ENCODE measurements at places on chromosomes 12 and 14. TPM values are rescaled to one million over a fixed set of nuclear protein-coding genes. Genes with fewer than 3 reads are reported as not detected.

DNA sequence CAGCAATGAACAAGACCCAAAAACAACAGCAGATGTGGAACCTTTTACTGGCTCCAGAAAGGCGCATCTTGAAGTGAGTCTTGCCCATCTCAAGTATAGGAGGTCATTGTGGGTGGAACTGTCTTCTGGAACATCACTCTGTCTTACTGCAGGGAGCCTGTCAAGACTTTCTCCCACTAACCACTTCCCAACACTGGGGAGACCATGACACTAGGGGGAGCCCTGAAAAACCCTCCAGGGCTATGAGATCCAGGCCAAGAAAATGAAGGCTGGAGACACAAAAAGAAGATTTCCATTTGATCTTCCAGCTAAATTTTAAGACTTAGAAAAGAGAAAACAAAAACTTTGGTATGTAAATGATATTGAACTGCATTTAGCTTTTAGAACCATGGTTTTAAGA is 13.5 kb upstream of the ATG14 start:
- H3K36me3 ChIP-seq = no peaks in the 10 kb centered on the region
- no peaks in the 10 kb centered on the region for H3K4me1 ChIP-seq
- H3K27me3 ChIP-seq = no peaks in the 10 kb centered on the region
- no peak overlapping the region for H3K4me3 ChIP-seq
- no peak overlapping the region for H3K27ac ChIP-seq

GRCh38 chr12:66030217-66030781 is 100.3 kb downstream of the LLPH start:
- no peak for DNase-seq
- no peak overlapping the region for H3K4me3 ChIP-seq
- peaks cover 4% of the 10 kb centered on the region for H3K4me1 ChIP-seq
- no peaks in the 10 kb centered on the region for H3K36me3 ChIP-seq

GRCh38 chr12:75760573-75761294 is 249.3 kb upstream of the KRR1 start:
- no peaks in the 10 kb centered on the region for H3K27me3 ChIP-seq
- no peak overlapping the region for H3K27ac ChIP-seq
- no peak overlapping the region for H3K4me3 ChIP-seq
- no peak for DNase-seq
- H3K36me3 ChIP-seq = no peaks in the 10 kb centered on the region
- peaks cover 6% of the 10 kb centered on the region for H3K4me1 ChIP-seq

GRCh38 chr12:57765003-57765697 is 1.7 kb downstream of the CYP27B1 start:
- no peak overlapping the region for H3K27ac ChIP-seq
- H3K27me3 ChIP-seq = no peaks in the 10 kb centered on the region
- no peaks in the 10 kb centered on the region for H3K4me1 ChIP-seq

DNA sequence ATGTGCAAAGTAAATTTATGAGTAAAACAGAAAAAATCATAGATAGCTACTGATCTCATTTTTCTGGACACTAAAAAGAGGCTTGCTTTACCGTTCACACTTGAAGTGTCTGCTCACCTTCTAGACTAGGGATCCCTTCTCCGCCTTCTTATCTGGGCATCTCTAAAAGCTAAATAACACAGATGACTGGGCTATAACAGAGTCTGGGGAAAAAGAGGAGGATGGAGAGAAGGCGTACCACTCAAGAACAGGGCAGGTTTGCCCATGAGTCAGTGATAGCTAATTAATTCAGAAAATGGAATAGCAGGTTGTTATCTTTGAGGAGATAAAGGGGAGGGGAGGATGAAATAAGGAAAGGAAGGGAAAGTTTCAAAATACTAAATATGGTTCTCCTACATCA is 185.3 kb downstream of the MED13L start:
- no peak for DNase-seq
- peaks cover 4% of the 10 kb centered on the region for H3K4me1 ChIP-seq
- H3K36me3 ChIP-seq = peaks cover 18% of the 10 kb centered on the region
- H3K27ac ChIP-seq = no peak overlapping the region
- H3K4me3 ChIP-seq = no peak overlapping the region
- H3K27me3 ChIP-seq = no peaks in the 10 kb centered on the region

DNA sequence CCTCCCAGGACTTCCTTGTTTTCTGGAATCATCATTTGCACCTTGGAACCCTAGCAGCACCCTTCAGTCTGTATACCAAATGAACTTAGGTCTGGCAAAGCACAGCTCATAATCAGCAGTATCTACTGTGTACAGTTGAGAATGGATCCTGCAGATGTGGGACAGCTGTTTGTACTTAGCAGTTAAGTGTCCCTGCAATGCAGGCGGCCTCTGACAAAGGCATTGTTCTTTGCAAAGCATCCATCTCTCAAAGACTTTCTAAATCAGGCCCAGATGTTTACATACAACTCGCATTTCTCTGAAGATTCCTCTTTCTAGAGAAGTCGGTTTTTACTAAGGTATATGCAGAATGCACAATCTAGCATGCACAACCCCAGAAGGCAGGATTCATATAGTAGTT is 170.5 kb upstream of the RBM19 start:
- no peaks in the 10 kb centered on the region for H3K4me1 ChIP-seq
- H3K4me3 ChIP-seq = no peak overlapping the region
- DNase-seq = no peak
- no peaks in the 10 kb centered on the region for H3K27me3 ChIP-seq
- no peak overlapping the region for H3K27ac ChIP-seq
- H3K36me3 ChIP-seq = no peaks in the 10 kb centered on the region

AKAP5 gene
- polyA plus RNA-seq = 0.28 TPM

- no peaks in the 10 kb centered on the region for H3K27me3 ChIP-seq
- DNase-seq = no peak
- no peaks in the 10 kb centered on the region for H3K4me1 ChIP-seq
- H3K4me3 ChIP-seq = no peak overlapping the region
- no peaks in the 10 kb centered on the region for H3K36me3 ChIP-seq
Measured at GRCh38 chr12:95460896-95461295, 13.1 kb upstream of the METAP2 start.

BHLHE41 gene
- polyA plus RNA-seq = 16.1 TPM

GRCh38 chr12:52837781-52838608 is 3.9 kb upstream of the KRT79 start:
- no peak for DNase-seq
- H3K27ac ChIP-seq = no peak overlapping the region
- H3K4me3 ChIP-seq = no peak overlapping the region
- no peaks in the 10 kb centered on the region for H3K36me3 ChIP-seq

RNASE7 gene
- polyA plus RNA-seq = not detected

FZD10 gene
- not detected for polyA plus RNA-seq

CABP1 gene
- 0.21 TPM for polyA plus RNA-seq
